Activated T-cell treated with anti-CD3 and anti-CD28 coated beads for 4 hours (primary cell): ENCODE measurements at places on chromosomes 5 and 9.

- no peak for DNase-seq
Observed at GRCh38 chr5:147413266-147413665, 96.6 kb downstream of the DPYSL3 start.

DNA sequence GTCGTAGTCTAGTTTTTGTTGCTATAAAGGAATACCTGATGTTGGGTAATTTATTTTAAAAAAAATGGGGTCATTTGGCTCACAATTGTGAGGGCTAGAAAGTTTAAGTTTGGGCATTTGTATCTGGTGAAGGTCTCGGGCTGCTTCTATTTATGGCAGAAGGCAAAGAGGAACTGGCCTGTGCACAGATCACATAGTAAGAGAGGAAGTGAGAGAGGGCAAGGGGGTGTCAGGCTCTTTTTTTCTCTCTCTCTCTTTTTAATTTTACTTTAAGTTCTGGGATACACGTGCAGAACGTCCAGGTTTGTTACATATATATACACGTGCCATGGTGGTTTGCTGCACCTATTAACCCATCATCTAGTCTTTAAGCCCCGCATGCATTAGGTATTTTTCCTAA, 453.3 kb downstream of the DIRAS2 start:
- DNase-seq, result no peak

DNA sequence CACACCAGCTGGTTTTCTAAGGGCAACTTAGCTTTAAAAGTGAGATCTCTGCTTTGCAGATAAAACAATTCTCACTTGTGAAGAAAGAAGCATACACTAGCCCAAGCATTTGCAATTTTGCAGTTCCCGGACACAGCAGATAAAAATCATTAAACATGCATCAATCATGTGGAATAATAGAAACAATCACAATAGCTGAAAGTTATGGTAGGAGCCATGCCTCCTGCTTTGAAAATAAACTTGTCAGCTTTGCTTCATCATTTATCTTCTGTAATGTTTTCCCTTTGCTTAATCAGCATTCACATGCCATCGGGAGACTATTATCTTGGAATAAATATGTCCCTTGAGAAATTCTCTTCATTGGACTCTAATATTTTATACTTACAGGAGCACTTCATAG, 60.3 kb upstream of the DAB2 start:
- no peak for DNase-seq

DNA sequence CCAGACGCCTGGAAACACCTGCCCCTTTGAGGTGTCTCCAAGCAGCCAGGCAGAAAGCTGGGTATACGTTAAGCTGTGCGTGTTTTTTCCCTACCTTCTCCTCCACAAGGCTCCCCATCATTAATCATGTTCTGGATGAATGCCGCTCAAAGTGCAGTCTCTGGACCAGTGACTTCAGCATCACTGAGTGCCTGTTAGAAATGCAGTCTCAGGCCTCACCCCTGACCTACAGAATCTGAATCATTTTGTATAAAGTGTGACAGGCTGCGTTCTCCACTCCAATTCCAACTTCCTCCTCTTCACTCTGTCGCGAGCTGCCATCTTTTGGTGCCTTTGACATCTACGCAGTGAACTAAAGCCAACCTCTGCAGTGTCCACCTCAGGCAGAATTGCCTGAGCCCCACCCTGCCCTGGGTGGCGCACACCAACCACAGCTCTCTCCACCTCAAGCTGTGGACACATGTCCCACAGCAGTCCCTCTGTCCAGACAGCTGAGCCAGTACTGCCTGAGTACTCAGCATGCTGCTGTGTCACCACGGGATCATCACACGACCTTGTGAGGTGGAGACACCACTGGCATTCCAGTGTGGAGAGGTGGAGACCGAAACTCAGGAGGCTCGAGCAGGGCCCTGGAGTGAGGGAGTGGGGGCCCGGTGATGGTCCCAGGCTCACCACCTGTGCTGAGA, 14.2 kb downstream of the PTPN3 start:
- no peak for DNase-seq

- no peak for DNase-seq
Observed at GRCh38 chr9:135835131-135835530, 72.2 kb downstream of the CAMSAP1 start.

- DNase-seq, result no peak
Observed at GRCh38 chr5:39919876-39920275, 495.1 kb upstream of the DAB2 start.

DNA sequence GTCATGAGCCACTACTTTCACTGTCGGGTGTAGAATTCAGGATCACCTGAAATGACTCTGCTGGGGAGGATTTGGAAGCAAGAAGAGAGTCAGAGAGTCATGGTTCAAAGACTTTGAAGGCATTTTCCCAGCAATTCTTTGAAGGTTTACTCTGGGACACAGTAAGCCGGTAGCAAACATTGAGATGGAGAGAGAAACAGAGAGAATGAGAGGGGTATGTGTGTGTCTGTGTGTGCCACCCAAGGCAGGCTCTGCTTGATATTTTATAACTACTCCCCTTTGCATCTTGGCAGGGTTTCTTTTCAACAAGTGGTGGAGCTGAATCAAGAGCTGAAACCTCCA, 89.8 kb downstream of the ANKRD55 start:
- DNase-seq, result no peak

DNA sequence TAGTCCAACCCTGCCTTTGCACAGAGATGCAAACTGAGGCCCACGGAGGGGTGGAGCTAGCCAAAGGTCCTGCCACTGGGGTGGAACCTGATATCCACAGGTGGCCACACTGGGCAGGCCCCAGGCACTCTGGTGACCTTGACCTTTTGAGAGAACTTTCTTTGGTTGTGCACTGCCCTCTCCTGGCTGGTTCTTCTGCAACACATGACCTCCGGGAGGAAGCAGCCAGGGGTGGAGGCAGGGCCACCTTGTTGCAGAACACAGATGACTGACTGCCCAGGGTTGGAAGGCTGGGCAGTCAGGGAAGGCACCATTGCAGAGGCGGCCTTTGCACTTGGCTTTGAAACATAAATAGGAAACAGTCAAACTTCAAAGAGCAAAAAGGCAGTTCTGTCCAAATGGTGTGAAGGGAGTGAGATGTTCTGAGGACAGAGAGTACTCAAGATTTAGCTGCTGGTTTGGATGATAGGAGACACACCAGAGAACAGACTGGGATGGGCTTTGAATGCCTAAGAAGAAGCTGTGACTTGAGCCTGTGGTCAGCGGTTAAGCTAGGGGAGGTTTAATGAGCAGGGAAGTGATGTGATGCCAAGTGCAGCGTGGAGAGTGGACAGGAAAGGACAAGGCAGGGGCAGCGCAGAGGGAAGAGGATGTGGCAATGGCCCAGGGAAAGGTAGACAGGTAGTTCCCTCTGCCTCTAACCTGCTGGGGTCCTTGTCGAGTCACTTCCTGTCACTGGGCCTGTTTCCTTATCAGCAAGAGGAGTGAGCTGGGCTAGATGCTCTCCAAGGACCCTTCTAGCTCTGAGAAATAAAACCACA, 6.8 kb upstream of the TCOF1 start:
- no peak for DNase-seq

GRCh38 chr5:125481506-125482465, 735.3 kb upstream of the ZNF608 start:
- no peak for DNase-seq

DNA sequence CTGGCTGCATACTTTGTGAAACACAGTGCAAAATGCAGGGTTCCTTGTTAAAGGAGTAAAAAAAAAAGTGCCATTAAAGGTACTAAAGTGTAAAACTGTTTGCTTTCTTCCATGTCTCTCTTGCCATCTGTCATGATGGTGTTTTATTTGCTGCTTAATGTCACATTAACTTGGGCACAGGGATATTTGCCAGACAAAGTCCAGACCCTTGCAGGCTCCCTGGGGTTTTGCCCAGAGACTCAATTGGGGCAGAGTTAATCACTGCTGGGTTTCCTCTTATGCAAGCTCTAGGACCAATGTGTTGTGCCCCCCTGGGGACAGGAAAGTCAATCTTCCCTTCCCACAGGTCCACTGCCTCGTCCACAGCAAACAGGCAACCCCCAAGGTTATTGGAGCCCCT, 274.3 kb upstream of the SGCD start:
- DNase-seq, result no peak

DNA sequence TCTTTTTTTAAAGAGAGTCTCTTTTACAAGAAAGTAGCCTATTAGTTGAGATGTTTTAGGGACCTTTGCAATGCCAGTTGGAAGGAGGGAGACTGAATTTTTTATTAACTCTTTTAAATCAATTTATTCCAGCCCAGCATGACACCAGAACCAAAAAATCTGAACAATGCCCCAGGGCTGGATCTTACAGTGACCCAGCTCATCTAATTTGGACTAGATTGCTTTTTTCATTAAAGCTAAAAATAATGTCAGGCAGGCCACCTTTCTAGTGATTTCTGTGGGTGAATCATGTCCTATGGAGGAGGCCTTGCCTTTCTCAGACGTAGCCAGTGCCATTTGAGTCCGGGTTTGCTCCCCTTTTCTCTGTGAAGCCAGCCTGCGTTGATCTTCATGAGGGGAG, 38.8 kb downstream of the MAP1B start:
- no peak for DNase-seq
